ENCODE measurements at places on chromosomes 6 and 20.

DNA sequence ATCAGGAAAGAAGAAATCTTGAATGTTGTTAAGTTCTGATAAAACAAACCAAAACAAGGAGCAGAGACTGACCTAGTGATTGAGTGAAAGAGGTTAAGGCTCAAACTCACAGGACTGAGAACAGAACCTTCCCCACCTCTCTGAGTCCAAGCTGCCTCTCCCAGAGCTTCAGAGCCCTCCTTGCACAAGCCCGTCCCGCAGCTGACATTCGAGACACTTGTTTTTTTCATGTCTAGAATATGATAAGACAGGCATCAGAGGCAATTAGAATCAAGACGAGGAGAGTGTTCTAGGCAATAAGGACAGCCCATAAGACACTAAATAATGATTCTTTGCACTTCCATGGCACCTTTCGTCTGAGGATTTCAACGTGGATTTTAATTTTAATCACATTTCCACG, 140.6 kb downstream of the PXDC1 start:
- no peak for DNase-seq

- no peak for DNase-seq
Measured at GRCh38 chr6:137878486-137879285, 11.6 kb downstream of the TNFAIP3 start.

DNA sequence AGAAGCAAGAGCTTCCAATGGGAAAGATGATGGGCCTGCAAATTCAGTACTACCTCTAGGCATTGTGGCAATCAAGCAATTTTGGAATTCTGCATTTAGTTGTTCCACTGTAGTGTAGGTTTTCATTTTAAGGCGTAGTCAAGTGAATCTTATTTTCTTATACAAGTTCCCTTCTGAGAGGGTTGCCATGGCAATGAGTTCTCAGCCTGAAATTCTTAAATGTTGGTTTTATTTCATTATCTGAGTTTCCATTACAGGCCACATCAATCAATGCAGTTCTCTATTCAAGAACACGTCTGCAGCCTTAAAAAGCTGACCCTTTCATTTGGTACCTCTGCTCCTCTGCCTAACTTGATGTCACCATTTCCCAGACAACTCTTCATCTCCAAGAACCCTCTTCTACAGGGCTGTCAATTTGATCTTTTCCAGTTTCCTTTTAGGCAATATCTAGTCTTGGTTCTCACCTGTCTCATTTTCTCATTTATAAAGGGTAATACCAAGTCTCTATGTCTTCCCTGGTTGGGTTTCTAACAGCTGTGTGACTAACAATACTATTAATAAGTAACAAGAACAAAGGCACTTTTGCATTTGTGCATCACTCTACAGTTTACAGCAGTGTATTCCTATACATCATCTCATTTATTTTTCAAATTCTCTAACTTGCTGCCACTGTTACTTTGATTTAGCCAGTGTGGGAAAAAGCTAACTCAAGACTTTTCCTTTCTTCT, 898.2 kb upstream of the FLRT3 start:
- DNase-seq, result no peak

DNA sequence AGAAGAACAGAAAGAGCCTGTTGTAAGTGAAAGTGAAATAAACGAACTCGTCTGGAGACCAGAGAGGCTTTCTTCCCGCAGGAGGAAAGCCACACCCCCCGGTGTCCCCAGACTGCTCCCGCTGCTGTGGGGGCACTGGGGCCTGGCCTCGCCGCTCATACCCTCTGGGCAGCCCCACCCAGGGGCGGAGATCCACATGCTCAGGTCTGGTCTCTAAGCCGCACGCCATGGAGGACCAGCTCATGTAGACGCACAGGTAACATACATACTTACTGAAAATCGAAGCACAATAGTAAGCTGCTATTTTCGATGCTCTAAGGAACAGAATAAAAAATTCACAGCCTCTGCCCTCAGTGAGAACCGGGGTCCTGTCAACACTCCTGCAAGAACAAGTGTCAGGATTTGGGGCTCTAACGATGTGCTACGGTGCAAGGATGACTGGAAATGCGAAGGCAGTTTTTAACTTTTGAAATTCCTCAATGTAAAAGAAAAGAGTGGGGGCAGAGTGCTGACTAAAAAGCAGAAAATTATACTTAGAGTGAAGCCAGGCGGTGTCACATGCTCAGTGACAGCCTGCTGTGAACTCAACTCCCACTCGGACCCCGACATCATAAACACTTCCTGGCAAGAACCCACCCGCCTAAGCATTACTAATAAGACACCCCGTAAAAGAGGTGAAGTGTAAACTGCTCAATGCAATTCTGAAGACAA, 110.5 kb downstream of the IRF4 start:
- DNase-seq, result peak; percentile 88

DNA sequence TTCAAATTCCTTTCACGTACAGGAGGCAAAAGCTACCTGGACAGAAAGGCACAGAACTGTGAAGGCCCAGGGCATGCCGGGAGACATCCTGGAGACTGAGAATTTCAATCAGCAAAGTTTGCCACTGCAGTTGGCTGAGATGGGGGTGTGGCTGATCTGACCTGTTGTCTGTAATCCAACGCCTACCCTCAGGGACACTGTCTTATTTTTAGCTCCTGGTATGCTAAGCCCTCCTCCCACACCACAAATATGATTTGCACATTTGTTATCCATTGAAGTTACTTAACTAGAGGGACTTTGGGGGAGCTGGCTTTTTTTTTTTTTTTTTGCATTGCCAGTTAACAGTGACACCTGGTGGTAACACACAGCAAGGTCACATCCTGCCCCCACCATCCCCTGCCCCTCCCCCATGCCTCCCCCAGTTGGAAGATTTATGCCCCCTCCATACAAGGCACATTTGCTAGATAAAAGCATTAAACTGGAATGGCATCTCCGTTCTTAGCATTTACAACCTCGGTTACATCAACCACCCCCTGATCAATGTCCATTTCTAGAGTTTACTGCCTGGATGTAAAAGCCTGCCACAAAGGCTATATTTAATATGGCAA, 40.4 kb downstream of the TTI1 start:
- no peak for DNase-seq

DNA sequence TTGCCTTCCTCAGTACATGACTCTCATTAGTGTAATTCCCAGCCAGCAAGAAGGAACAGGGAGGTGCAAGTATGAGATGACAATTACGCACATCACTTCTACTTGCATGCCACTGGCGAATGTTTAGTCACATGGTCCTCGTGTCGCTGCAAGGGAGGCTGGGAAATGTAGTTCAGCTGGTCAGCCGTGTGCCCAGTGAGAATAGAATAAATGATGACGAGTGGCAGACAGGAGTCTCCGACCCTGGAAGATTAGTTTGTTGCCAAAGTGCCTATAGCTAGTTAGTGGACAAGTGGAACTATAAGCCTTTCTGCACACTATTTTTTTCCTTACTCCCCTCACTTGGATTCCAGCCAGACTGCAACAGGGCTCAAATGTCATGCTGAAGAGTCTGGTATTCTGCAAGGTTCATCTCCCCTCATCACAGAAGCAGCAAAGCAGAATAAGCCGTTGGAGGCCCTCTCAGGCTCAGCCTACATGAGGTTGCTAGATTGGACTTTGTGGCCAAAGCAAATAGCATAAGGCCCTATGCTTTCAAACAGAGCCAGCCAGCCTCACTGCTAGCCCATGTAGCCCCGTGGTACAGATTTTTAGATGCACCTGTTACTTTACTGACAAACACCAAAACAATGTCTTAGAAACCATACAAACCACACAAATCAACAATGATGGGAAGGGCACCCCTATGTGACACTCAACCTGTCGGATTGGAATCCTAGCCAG, 9.7 kb downstream of the LINC00237 start:
- DNase-seq, result no peak

DNA sequence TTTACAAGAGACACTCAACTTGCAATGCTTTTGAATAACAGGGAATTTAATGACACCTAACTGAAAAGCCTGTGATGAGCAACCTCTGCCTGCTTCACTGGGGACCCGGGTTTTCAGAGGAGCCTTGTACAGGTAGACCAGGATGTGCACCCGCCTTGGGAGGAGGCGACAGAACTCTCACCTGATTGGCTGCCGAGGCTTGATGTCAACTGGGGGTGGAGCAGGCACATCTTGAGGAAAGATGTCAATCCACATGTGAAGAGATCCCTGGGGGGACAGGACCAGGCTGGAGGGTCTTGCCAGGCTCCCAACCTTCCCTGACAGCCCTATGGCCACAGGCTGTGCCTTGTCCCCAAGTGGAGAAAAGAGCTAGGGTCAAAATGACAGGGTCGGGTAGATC, 19.8 kb downstream of the ERGIC3 start:
- no peak for DNase-seq

DNA sequence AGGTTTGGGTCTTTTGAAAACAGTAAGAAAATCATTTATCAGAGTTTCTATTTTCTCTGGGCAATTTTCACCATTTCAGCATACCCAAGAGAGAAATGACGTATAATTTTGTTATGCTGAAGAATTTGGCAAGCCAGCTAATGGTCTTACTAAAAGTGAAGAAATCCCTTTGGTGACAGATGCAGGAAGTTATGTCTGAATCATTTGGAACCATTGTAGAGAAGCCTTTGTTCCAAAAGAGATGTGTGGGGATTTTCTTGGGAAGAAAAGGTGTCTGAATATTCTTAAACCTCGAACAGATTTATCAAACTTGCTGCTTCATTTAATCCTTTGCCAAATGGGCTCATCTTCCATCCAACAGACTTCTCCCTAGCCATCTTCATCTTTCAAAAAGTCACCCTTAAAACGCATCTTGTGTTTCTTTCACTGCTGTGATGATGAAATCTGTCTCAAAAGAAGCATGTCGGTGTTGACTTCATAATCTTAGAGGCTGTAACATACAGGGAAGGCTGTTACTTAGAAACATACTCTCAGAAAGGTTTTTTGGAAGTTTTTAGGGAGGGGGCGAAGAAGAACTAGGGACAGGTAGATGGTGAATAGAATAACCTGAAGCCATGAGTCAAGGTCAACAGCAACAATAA, 39.5 kb downstream of the CITED2 start:
- DNase-seq, result no peak
